Upper lobe of right lung (tissue), 1 donor: ENCODE measurements at places on chromosomes 3 and 15. TPM values are rescaled to one million over a fixed set of nuclear protein-coding genes. Genes with fewer than 3 reads are reported as not detected.

The ATP13A4 gene
- total RNA-seq, result 248 TPM

DNA sequence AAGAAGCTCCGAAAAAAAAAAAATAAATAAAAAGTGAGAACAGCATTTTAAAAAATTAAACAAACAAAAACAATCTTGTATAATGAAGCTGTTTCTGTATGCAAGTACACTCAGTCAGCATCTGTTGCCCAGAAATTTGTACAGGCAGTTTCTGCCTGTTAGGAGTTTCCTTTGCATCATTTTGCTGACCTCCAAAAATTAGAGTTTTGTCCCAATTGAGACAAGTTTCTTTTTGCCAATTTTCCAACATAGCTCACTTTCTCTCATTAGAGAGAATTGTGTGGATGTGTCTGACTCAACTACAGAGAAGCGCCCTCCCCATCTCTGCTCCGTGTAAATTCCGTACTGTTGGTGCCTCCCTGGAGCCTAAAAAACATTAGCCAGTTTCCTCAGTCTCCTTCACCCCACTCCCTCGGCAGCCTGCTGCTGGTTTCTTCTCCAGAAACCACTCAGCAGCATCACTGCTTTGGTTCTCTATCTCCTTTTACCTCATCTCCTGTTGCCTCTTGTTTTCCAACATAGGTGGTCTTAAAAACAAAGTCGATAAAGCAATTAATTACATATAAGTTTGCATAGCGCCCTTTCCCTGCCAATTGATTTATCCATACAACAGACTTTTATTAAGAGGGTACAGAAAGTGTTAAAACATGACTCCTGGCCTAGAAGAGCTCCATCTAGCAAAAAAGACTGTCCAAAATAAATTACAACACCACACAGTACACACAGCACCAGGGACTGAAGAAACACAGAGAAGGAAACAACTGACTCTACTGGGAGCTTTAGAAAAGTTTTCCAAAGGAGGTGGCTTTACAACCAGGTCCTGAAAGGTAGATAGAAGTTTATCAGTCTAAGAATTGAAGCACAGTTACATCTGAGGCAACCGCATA is 286.7 kb downstream of the SHOX2 start:
- no peaks in the 10 kb centered on the region for H3K4me1 ChIP-seq
- H3K4me3 ChIP-seq, result no peak overlapping the region
- H3K27ac ChIP-seq, result no peak overlapping the region
- H3K27me3 ChIP-seq, result no peaks in the 10 kb centered on the region
- no peak for DNase-seq

- no peaks in the 10 kb centered on the region for H3K27me3 ChIP-seq
- no peaks in the 10 kb centered on the region for H3K4me1 ChIP-seq
- H3K36me3 ChIP-seq, result no peaks in the 10 kb centered on the region
- H3K27ac ChIP-seq, result no peak overlapping the region
- DNase-seq, result no peak
- no peak overlapping the region for H3K4me3 ChIP-seq
Observed at GRCh38 chr3:117226932-117227331, 517.4 kb downstream of the TUSC7 start.

DNA sequence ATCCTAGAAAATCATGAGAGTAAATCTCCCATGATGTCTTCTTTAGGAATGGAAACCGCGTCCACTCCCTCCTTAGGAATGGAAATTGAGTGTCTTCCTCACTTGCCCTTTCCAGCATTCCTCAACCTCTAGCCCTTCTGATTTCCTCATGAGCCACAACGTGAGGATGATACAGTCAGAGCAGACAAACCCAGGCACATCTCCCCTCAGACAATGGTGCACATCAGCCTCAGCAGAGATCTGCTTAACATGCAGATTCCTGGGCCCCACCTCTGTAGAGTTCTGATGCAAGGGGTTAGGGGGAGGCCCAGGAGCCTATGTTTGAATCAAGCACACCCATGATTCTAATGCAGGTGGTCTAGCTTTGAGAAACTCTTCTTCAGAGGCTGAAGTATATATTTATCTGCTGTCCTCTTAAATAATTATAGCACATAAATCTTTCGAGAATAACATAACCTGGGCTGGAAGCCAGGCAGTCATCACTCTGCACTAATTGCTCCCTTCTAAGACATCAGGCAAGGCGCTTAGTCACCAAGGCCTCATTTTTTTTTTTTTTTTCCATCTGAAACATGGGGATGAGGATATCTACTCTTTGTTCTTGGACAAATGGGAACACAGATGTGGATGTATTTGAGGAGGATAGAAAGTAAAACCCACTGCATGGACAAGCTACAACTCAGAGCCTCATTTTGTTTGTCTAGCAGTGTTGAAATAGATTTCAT is 81.7 kb downstream of the PRICKLE2 start:
- H3K27me3 ChIP-seq, result no peaks in the 10 kb centered on the region
- H3K36me3 ChIP-seq, result peaks cover 19% of the 10 kb centered on the region
- H3K4me3 ChIP-seq, result no peak overlapping the region
- no peak overlapping the region for H3K27ac ChIP-seq
- H3K4me1 ChIP-seq, result no peaks in the 10 kb centered on the region
- no peak for DNase-seq

- no peaks in the 10 kb centered on the region for H3K27me3 ChIP-seq
- DNase-seq, result no peak
- H3K27ac ChIP-seq, result no peak overlapping the region
- H3K36me3 ChIP-seq, result no peaks in the 10 kb centered on the region
- H3K4me3 ChIP-seq, result no peak overlapping the region
- H3K4me1 ChIP-seq, result no peaks in the 10 kb centered on the region
Observed at GRCh38 chr15:56307180-56307579, 58.0 kb upstream of the TEX9 start.

DNA sequence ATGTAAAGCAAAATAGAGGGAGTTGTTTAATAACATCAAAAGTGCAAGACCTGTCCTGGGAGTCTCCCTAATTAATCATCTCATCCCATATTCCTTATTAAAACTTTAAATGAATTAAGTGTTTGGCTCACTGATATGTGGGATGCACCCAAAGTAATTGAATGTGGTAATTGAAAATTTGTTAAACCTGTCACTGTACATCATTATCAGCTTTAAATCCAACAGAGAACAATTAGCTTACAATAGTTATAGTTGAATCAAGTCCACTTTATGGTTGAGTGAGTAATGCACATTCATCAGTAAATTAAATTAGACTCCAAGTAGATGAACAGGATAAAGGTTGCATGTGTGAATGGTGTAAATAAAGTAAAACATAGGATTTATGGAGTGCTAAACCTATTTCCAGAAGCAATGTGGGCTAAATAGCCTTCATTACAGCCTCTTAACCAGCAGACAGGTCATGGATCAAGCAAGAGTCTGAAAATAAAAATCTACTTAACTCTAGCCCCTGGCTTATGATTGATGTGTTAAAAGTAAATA is 608.2 kb upstream of the CCDC54 start:
- H3K36me3 ChIP-seq, result no peaks in the 10 kb centered on the region
- DNase-seq, result no peak
- H3K4me1 ChIP-seq, result no peaks in the 10 kb centered on the region
- H3K27ac ChIP-seq, result no peak overlapping the region
- H3K27me3 ChIP-seq, result no peaks in the 10 kb centered on the region
- no peak overlapping the region for H3K4me3 ChIP-seq

DNA sequence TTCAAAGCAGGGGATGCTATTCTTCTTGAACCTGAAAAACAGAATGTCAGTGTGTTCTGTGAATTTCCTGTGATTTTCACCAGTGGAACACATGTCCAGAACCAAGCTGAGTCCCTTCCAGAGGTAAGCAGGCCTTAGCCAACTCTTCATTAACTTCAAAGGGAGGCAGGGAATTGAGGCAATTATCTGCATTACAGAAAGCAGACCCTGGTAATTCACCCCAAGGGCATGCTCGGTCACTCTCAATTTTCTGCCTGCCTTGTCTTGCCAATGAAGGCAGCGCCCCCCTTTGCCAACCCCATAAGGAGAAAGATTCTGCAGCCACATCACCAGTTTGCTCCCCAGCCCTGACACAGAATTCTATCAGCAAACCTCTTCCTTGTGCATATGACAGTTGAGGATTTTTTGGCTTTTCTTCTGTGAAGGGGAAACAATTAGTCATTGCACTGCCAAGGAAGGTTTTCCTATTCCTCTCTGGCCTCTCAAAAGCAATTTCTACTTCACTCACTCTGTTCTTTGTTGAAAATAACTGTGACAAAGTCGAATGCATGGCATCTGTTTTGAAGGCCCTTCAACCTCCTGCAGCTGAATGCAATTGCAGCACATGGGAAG is 85.3 kb downstream of the HHLA2 start:
- no peak overlapping the region for H3K27ac ChIP-seq
- H3K27me3 ChIP-seq, result no peaks in the 10 kb centered on the region
- H3K36me3 ChIP-seq, result no peaks in the 10 kb centered on the region
- DNase-seq, result no peak
